Dermis microvascular lymphatic vessel endothelial cell (primary cell): ENCODE measurements at places on chromosomes 6 and 20.

DNA sequence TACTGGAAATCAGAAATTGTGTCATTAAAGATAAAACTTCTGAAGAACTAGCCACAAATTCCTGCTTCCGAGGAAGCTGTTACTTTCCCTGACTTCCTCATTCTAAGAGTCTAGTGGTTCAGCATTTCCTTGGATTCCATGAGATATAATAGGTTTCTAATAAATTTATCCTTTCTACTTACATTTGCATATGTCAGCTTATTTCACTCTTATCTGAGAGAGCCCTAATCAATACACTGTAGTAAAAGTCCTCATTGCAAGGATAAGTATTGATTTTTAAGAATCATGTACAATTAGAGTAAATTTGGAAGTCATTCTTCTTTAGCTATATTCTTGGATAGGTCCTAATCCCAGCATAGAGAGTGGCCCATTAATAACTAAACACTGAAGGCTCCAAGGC lies 16.9 kb upstream of the THEMIS start:
- no peak for DNase-seq

GRCh38 chr6:47464052-47464451 lies 13.5 kb upstream of the CD2AP start:
- DNase-seq, result no peak

DNA sequence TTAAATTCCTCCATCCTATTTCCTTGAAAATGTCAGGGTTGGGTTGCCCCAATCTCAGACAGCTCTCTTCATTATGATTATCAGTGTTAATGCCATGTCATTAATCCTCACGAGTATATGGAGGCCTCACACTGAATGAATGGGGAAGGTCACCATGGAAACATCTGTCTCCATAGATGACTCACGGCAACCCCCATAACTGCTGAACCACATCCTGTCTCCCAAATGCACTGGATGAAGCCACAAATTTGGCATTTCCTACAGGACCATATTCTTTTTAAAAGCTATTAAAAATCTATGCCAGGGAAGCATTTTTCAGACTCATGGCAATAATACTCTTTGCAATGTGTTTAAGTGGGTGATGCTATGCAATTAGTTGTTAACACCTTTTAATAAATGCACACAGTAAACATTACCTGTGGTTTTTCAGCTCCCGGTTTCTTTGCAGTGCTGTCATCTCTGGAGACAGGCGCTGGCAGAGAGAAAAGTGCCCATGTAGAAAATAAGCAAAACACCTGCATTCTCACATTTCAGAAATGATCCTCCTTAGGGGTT lies 80.1 kb upstream of the PTPRK start:
- peak; percentile 75 for DNase-seq

GRCh38 chr20:24899153-24899552 lies 49.9 kb upstream of the CST7 start:
- DNase-seq, result no peak

GRCh38 chr6:111776236-111777221 lies 96.7 kb downstream of the FYN start:
- no peak for DNase-seq

DNA sequence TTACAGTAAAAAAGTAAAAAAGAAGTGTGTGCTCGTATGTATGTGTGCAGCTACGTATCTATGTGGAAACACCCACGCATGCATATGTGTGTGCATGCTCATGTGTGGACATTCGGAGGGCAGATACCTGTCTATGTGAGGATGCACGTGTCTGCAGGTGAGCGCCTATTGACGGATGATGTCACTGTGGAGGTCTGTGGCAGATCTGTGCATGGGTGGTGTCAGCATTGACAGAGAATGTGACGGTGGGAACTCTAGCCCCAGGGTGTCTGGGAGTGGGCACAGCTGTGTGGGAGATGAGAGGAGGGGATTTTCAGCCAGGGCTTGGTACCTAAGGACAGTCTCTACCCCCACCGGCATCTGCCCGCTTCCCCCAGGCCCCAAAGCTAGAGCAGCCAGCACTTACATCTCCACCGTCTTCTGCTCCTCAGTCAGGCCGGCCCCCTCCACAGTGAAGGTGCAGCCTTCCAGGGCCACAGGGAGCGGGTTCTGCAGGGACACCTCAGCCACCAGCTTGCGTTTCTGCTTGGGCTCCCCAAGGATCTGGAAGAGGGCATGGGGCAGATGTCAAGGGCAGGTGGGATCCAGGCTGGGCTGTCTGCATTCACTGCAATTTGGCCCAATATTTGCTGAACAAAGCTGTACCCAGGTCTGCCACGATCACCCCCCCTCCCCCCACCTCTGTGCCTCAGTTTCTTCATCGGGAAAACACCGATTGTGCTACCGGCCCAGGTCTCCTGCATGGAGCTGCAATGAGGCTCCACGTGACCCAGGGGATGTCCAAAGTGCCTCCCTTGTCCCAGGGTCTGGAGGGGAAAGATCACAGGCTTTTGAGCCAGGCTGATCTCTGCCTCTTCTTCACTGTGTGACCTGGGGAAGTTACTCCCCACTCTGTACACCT lies 34.1 kb downstream of the TGM2 start:
- no peak for DNase-seq

DNA sequence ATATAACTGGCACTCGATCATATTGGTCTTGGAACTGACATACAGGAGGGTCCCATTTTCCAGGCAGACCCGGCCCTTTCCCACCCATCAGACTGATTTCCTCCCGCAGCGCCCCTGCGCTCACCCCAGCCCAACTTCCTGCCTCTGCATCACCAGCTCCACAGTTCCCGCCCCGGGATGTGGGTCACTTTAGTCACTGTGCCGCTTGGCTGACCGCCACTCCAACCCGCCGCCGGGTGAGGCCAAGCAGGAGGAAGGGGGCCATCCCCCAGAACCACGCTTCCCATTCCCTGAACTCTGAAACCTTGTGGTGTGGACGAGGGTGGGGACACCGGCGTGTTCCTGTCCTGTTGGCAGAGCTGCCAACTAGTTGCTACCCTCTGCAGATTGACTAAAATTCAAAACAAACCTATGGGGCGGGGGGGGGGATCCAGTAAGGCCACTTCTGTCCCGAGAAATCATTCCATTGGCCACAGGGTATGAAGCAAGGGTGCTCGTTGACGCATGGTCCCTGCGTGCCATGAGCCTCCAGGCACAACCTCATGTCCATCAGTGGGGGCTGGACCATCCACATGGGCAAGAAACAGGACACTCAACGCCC lies 12.3 kb downstream of the TGM2 start:
- peak; percentile 96 for DNase-seq

GRCh38 chr6:72855471-72855870 lies 233.6 kb downstream of the KCNQ5 start:
- no peak for DNase-seq

GRCh38 chr20:18705910-18706309 lies 107.7 kb upstream of the SCP2D1 start:
- no peak for DNase-seq

DNA sequence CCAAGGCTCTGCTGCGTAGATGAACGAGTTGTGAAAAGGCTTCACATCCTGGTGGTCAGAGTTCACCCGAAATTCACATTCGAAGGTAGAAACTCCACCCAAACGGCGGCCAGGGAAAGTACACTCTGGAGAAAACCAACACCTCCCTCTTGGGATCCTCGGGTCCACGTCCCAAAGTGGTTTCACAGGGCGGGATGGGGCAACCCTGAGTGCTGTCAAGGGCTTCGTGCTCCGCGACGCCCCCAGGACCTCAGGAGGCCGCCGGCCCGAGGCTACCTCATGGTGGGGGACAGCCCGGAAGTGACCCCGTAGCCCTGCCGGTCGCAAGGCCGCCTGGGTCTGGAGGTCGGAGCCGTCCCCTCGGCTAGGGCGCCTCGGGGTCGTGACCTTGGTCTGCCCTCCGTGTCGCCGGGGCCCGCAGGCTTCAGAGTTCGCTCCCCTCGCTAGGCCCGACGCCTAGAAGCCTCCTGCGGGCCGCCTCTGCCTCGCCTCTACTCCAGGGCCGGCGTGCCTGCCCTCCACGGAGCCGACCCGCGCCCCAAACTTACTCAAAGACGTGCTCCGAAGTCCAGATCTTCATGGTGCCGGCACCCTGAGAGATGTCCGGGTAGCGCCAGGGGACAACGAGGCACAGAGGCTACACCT lies at the start of gene PRELID3B:
Gene PRELID3B, minus strand, starts transcription at position 636 of the 645 bp plus-strand sequence. Its CDS starts 56 bp downstream, at position 580.
- no peak for DNase-seq

DNA sequence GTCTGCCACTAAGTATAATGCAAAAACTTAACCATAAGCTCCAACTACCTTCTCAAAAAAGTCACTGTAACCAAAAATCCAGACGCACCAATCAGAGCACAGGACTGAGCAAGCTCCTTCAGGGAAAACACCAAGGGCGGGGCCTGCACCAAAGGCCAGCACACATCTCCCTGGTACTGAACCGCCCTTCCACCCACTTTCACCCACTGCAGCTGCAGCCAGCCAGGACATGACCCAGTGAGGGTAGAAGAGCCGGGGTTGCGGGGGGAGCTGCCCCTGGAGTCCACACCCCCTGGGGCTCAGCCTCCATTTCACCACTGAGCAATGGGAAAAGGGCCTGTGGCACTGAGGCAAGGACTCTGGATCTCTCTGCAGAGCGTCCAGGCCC lies 54.3 kb downstream of the TAF4 start:
- DNase-seq, result no peak

DNA sequence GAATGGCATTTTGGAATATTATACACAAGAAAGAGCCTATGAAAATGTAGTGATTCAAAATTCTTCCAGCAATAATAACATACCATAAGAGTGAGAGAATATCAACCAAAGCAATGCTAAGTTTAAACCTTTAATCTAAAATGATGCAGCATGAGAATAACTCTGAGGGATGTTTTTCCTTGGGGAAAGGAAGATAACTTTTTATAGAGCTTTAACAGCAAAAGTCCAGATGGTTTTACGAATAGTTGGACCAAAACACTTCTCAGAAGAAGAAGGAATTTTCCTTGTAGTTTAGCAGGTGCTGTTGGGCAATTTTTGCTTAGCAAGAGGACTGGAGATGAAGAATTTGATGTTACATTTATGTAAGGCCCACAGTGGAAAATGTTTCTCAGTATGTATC lies 1503.2 kb downstream of the HACE1 start:
- no peak for DNase-seq

- DNase-seq, result no peak
These were observed 898.2 kb upstream of the FLRT3 start for GRCh38 chr20:15235471-15236198.

DNA sequence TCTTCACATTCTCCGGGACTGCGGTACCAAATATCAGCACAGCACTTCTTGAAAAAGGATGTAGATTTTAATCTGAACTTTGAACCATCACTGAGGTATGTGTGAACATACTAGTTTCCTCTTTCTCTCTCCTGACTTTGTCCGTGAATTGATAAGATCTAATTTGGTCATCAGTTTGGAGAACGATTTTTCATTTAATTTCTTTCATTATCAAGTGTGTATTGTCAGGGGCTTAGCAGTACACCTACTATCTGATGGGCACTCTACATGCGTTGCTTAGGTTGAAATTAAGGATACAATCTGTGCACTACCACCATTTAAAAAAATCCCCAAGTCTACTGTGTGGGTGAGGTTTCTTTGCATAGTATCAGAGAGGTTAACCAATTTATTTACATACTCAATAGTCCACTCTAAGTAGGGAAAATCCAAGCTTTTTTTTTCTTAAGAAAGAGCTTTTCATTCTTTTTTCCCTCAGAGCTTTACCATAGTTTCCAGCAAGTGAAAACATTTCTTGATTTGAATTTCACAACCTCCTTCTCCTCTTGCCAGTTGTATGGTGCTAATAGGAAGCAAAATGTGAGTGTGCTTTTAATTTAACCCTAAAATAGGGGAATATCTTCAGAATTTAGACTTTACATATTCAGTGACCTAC lies 105.4 kb upstream of the ESR1 start:
- DNase-seq, result no peak

- no peak for DNase-seq
These were observed 85.0 kb downstream of the SRC start for GRCh38 chr20:37430778-37431460.

DNA sequence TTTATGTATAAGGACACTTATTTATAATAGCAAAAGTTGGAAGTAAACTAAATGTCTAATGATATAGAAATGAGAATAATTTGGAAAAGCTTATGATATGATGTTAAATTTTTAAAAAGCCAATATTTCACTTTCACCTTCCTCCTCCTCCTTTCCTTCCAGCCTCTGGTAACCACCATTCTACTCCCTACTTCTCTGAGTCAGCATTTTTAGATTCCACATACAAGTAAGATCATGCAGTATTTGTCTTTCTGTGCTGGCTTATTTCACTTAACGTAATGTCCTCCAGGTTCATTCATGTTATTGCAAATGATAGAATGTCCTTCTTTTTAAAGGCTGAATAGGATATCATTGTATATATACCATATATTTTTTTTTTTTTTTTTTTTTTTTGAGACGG lies 180.2 kb downstream of the RNF144B start:
- DNase-seq, result no peak

- DNase-seq, result no peak
These were observed 2.8 kb downstream of the EZR start for GRCh38 chr6:158816329-158816728.

DNA sequence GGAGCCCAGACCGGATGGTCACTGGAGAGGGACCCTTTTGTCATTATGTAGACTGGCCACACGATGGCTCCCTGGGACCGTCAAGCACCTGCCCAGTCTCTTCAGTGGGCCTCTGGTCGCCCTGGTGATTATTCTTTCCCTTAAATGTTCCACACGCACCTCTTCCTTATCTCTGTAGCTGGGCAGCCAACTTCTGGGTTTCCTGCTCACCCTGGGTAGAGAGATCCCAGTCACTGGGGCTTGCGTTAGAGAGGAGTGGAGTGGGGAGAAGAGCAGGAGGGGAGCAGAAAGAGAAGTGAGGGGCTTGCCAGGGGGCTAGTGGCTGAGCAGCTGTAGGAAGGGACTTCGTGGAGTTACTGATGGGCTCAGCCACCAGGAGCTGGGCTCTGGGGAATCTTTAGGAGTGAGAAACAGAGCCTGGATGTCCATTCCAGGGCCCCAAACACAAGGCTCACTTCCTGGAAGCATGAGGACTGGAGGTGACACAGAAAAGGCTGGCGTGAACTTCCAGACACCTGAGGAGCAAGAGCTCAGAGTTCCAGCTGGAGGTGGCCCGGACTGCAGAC lies 150.1 kb downstream of the DHX35 start:
- peak; percentile 33 for DNase-seq

DNA sequence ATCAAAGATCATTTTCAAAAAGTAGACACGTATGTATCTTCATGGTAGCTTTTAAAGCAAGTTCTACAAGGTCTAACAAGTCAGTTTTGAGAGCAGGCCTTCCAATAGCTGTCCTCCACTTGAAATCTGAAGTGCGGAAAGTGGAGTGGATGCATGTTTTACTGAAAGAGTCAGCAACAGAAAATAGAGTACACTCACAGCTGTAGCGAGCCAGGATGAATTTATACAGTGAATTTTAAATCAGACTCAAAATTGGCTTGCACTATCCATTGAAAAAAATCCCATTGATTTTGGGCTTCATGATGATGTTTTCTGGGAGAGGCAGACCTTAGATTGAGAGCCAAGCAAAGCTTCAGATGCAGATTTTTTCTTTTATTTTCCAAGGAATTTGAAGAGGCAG lies 80.6 kb downstream of the GJA10 start:
- no peak for DNase-seq

DNA sequence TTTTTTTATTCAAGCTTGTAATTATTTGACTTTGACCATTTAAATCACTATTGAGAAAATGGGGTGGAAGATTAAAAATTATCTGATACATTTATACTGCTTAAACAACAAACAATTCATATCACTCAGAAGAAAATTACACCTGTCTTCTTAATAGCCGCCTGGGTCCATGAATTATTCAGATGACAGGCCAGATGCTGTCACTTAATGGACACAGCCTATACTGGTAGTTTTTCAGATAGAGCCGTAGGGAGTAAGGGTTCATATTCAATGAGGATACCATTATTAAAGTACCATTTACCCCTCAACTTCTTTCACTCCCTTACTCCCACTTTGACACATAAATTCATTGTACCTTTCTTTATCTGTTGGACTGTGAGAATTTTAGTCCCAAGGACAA lies 1193.4 kb upstream of the MAP3K7 start:
- DNase-seq, result no peak

- no peak for DNase-seq
These were observed 32.6 kb downstream of the SLC2A10 start for GRCh38 chr20:46741924-46742668.
